Right ventricle myocardium superior (tissue), 1 donor: ENCODE measurements at places on chromosomes 6 and 20. TPM values are rescaled to one million over a fixed set of nuclear protein-coding genes. Genes with fewer than 3 reads are reported as not detected.

DNA sequence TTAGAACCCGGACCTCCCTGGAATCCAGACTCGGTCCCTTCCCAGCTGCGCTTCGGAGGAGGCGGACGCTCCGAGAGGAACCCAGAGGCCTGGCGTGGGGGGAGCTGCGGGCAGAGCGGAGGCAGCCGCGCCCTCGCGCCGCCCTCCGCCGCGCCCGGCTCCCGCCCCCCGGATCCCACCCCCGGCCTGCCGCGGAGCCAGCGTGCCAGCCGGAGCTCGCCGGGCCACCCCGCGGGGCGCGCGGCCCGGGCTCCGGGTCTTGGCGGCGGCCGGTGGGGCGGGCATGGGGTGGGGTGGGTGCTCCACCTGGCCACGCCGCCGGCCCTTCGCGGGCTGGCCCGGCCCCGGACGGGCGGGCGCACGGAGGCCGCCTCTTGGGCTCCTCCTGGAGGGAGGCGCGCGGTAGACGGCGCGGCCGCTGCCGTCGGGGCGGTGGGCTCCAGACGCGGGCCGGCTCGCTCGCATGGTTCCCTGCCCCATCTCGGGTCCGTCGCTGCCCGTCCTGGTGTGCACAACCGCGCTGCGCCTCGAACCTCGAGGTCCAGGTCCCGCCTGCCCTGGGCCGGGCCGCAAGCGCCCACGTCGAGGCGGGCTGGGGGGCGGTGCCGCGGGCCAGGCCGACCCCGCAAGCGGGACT is 592 bp upstream of the CDYL start:
- DNase-seq: peak; percentile 82

- peak; percentile 65 for DNase-seq
Observed at GRCh38 chr6:107488875-107489635, 862 bp upstream of the SOBP start.

DNA sequence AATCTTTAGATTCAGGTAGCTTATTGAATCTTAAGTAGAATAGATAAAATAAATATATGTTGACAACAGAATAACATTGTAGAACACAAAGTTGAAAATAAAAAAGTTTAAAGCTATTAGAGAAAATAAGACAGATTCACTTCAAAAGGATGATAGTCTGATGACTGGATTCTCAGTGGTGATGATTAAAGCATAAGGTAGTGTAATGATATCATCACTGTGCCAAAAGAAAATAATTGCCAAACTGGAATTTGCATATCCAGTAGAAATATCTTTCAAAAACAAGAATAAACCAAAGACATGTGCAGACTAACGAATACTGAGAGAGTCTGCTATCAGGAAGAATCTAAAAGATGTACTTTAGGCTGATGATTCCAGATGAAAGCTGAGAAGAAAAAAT is 30.2 kb downstream of the ENPP1 start:
- no peak for DNase-seq

DNA sequence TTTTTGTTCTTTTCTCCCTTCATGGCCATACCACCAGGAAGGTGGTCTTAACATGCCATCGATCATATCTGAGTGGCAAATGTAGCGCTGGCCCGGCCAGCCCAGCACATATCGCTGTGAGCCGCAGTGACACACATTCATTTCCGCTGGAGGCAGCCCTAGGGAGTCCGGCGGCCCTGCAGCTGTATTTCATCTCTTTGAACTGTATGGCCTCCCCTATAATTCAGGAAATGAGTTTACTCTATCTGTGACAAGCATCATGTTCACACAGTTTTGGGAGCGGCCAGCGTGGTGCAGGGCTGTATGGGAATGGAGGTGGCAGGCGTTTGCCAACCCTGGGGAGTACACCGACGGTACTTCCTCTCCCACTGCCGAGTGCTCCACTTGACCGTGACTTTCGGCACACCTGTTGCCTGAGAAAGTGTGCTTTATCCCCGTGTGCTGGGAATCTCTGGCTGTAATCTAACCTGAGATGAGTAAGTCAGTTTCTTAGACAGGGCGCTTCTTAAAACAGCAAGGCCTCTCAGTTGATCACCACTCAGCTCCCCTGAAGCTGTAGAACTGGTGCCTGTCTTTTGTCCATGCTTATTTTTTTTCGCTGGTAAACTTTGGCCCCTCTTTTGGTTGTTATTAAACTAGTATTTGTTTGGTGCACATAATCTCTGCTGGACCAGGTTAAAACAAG is 257.1 kb upstream of the TAB2 start:
- DNase-seq: peak; percentile 53

DNA sequence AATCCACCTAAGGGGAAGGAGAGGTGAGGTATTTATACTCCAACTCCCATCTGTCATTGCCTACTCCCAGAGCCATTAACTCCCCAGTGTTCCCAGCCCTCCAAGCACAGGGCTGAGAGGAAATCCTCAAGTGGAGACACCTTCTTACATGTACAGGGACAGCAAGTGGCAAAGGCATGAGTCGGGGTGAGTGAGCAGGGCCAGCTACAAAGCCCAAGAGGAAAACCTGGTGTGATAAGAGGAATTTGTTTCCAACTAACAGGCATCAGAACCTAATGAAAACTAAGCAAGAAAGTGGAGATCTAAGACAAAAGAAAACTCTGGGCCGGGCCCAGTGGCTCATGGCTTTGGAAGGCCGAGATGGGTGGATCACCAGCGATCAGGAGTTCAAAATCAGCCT is 70.0 kb upstream of the SRSF6 start:
- no peak for DNase-seq

DNA sequence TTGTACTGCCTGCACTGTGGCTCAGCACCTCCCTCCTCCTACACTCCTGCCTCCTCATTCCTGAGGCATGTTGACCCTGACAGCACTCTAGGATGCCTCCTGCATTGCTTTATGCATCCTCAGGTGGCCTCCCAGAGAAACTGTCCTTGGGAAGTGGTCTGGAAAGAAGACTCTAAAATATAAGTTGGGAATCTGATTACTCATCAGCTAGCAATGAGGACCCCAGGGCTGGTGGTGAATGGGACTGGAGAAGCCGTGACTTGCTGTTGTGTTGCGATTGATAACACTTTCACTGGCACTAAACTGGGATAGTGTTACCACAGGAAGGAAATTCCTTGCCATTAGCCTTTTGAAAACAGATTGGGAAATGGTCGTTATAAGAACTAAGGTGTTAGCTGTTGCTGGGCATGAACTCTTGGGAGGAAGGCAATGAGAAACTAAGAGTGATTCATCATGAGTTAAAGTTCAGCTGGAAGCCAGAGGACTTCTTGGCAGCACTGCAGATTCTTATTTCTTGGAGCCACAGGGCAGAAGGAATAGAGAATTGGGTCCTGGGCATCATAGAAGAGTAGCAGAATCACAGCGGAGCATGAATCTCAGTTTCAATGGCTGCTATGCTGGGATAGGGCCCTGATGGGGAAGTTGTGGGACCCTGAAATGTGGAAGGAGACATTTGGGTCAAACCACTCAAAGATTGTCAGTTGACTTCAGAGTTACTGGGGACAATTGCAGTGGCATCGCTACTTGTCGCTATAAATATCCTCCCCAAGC is 10.1 kb upstream of the SIRPD start:
- no peak for DNase-seq

DNA sequence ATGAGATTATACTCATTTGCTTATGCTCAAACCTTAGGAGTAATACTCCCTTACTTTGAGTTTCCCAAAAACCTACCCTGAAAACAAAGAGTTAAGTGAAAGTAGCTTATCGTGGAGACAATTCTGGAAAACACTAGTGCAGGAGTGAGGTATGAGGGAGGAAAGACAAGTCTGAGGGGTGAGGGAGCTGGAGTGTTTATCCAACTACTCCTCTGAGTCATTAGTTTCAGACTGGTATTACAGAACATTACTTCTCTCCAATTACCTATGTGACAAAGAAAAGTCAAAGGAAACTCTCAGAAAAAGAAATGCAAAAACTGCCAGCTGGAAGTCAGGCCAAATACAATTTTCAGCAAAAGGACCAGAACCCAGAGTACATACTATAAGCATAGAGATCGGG is 171.1 kb upstream of the SPTLC3 start:
- no peak for DNase-seq

DNA sequence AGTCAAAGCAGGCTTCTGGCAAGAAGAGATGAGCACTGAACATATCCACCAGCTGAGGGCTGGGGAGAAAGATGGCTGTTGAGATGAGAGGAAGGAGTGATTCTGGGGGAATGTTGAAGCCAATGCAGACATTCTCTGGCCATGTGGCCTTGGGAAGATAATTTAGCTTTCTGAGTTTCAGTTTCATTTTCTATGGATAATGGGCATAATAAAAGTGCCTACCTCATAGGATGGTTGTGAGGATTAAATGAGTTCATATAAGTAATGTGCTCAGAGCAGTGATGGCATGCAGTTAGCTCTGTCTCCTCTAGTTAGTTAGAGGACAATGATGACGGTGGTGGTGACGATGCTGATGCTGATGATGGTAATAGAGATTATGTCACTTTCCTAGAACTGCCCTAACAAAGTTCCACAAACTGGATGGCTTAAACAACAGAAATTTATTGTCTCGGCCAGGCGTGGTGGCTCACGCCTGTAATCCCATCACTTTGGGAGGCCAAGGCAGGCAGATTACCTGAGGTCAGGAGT is 18.5 kb upstream of the KCNK5 start:
- DNase-seq: no peak

DNA sequence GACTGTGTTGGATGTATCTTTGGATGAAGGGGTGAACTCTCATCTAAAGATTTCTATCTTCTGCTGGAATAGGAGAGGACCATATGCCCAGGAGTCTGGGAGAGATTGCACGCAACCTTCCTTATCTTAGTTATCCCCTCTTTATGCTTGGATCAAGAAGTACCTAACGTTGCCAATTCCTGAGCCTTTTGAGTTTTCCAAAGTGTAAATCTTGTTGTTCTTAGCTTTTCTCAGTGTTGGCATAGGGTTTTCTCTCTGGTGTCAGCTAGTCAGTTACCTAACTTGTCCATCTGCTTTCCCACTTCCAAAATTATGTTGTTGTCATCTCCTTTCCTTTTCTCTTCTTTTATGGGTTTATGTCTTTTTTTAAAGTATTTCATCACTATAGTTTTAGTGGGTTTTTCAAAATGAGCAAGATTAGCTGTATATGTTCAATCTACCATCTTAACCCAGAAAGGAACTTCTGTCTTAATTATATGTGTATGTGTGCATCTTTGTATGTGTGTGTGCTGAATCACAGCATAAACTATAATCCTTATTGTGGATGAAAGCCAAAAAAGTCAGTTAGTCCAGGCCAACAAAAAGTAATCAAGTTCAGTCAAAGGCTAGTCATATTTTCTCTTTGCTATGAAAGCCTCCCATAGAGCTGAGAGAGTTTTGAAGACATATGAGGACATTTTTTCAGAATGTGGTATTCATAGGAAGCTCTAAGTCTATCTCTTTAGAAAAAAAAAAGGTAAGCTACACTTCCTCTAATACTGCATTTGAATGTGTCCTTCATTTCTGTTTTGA is 72.1 kb downstream of the KHDC1L start:
- DNase-seq: no peak

DNA sequence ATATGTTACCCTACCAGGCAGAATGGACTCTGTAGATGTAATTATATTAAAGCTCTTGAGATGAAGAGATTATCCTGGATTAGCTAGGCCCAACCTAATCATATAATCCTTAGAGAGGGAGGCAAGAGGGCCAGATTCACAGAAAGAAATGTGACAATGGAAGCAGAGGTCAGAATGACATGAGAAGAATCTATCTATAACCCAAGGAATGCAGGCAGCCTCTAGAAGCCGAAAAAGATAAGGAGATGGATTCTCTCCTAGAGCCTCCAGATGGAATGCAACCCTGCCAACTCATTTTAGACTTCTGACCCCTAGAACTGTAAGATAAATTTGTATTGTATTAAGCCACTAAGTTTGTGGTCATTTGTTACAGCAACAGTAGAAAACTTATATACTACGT is 12.3 kb downstream of the PXT1 start:
- no peak for DNase-seq

DNA sequence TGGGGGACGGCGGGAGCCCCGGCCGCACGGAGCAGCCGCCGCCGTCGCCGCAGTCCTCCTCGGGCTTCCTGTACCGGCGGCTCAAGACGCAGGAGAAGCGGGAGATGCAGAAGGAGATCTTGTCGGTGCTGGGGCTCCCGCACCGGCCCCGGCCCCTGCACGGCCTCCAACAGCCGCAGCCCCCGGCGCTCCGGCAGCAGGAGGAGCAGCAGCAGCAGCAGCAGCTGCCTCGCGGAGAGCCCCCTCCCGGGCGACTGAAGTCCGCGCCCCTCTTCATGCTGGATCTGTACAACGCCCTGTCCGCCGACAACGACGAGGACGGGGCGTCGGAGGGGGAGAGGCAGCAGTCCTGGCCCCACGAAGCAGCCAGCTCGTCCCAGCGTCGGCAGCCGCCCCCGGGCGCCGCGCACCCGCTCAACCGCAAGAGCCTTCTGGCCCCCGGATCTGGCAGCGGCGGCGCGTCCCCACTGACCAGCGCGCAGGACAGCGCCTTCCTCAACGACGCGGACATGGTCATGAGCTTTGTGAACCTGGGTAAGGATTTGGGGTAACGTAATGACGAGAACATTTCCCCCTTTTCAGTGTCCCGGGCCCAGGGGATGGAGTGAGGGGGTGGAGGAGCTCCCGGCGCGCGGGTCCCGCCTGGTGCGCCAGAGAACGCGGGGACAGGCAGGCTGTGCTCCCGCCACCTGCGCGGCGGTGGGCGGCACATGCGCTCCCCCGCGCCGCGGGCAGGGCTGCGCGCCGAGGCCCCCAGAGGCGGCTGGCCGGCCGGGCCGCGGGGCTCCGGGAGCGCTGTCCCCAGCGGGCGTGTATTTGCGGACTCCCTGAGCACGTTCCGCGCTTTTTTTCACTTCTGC is 1.4 kb downstream of the BMP6 start:
- DNase-seq: peak; percentile 45

DNA sequence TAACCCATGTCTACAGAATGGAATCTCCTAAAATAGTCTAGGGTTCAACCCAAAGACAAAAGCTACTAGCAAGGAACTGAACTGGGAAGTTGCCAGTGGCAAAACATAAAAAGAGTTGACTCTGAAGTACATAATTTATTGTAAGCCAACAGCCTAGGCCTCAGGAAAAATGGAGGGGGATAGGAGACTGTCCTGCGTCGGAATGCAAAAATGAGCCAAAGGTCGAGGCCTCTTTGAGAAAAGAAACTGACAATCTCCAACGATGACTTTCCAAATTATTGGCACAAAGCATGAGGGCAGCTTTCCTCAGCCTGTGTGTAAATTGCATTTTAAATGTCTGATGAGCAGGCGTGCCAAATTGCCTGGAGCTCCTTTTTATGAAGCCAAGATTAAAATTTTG is 2.1 kb downstream of the COL12A1 start:
- no peak for DNase-seq

DNA sequence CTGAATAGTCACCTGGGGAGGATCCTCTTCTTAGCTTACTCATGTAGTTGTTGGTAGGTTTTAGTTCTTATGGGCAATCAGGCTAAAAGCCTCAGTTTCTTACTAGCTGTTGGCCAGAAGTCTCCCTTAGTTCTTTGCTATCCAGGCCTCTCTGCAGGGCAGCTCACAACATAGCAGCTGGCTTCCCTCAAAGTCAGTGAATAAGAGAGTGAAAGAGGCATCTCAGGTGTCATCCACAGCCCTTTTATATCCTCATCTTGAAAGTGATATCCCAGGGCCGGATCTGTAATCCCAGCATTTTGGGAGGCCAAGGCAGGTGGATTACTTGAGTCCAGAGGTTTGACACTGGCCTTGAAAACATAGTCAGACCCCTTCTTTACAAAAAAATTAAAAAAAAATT is 42.1 kb upstream of the FOXA2 start:
- DNase-seq: no peak

GRCh38 chr6:148538261-148539190 is 195.9 kb downstream of the SASH1 start:
- DNase-seq: no peak

Gene CGAS
- total RNA-seq: 0.81 TPM

Gene CRIP3
- 4.1 TPM for total RNA-seq

Gene DEFB124
- total RNA-seq: not detected

Gene CGA
- not detected for total RNA-seq

Gene ABHD16B
- not detected for total RNA-seq

Gene HLA-DRB1
- total RNA-seq: 27.5 TPM

Gene TCF15
- 13.4 TPM for total RNA-seq
